ENCODE measurements at places on chromosomes 1 and 21.

DNA sequence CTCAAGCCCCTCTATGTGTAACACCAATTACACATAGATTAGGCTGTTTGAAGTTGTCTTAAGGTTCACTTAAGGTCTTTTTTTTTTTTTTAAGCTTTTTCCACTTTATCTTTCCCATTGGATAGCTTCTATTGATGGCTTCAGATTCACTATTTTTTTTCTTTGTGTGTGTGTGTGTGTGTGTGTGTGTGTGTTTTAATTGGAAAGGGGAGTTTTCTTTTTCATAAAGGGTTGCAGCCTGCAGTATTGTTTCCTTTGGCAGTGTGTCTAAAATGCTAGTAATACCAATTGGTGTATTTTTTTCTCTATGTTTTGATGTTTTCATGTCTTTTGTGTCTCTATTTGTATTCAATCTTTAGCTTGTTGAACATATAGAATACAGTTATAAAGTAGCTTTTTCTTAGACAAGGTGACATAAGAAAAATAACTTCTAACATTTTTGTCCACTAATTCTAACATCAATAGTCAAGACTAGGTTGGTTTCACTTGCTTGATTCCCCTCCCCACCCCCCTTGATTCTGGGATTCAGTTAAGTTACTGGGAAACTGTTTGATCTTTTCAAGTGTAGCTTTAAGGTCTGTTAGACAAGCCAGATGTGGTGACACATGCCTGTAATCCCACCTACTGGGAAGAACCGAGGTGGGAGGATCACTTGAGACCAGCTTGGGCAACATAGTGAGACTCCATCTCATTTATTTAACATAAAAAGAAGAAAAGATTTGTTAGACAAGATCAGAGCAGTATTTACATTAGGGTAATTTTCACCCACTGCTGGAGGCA lies 21.4 kb downstream of the PRRC2C start:
- no peak for DNase-seq

- no peak for DNase-seq
Measured at GRCh38 chr1:84298684-84299535, 2.6 kb upstream of the SAMD13 start.

DNA sequence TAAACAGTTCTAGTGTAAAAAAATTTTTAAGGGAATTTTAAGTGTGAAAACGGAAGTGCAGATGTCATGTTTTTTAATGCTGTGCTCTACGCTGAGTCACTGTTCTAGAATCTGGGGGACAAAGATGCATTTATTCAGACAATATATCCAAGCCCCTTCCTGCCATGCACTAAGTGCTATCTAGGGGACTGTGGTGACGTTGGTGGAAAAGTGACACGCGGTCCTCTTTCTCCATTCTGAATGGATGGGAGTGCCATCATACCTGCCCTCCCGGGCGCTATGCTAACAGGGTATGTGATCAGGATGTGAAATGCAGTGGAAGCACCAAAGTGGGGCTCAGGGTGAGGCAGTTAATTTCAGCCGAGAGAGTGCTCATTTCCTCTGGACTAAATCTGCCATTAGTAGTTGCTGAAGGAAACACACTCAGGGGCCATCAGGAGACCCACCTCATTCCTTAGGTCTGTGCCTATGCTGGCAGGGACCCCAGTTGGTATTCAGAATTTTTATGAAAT lies 6.6 kb downstream of the C1orf226 start:
- DNase-seq = no peak

DNA sequence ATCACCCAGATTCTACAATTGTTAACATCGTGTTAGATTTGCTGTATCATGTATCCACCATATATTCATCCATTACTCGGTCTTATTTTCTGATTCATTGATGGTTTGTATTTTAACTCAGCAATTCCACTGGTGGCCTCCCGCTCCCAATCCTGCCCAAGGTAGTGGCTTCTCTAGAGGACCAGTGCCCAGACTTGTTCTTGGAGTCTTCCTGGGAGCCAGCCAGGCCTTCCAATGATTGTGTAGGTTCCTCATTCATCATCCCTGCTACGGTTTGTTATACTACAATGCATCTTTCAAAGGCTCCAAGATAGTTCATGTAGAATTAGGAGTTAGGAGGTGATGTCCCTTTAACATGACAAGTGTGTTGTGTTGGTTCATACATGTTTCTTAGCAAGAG lies 451.1 kb downstream of the SETD4 start:
- DNase-seq = no peak

- DNase-seq = no peak
Measured at GRCh38 chr1:83531521-83532309, 467.2 kb downstream of the TTLL7 start.

GRCh38 chr1:58283388-58284224 lies 262.9 kb downstream of the OMA1 start:
- DNase-seq = no peak

DNA sequence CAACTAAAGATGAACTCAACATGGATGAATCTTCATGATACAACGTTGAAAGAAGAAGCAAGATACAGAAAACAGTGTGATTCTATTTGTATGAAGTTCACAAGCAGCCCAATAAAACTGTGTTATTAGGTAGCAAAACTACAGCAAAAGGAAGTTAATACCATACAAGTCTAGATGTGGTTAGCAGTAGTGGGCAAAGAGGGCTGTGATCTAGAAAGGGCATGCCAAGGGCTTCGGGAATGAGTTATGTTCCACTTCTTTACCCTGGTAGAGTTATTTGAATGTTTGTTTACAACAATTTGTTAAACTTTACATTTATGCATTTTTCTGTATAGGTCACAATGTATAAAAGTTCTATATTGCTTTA lies 9.2 kb downstream of the TNFRSF9 start:
- DNase-seq = no peak

DNA sequence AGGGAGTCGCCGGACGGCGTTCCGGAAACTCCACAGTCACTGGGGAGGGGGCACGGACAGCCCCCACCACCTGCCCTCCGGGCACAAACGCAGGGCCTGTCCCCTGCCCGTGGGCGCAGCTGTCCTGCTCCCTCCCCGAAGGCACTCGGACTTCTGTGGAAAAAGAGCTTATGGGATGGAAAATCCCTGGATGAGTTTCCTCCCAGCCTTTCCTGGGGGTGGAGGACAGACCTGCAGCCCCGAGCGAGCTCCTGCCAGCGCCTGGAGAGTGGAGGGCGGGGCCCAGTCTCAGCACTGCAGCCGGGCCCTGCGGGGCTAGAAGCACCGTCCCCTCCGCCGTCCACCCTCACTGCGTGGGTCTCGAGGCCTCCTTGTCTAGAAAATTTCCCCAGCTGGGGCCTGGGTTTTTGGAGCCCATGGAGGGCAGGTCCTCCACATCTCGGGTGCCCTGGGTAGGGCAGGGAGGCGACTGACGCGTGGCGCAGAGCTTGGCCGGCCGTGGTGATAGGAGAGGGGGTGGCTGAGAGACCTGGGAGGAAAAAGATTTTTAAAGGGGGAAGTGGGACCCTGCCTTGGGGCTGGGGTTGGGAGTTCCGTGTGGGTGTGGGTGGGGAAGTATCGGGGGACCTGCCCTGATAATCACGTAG lies 6.4 kb upstream of the COL6A1 start:
- no peak for DNase-seq

- peak; percentile 13 for DNase-seq
Measured at GRCh38 chr1:56516539-56517252, 62.7 kb downstream of the PLPP3 start.

GRCh38 chr1:31694964-31695313 lies 8.9 kb downstream of the COL16A1 start:
- no peak for DNase-seq

DNA sequence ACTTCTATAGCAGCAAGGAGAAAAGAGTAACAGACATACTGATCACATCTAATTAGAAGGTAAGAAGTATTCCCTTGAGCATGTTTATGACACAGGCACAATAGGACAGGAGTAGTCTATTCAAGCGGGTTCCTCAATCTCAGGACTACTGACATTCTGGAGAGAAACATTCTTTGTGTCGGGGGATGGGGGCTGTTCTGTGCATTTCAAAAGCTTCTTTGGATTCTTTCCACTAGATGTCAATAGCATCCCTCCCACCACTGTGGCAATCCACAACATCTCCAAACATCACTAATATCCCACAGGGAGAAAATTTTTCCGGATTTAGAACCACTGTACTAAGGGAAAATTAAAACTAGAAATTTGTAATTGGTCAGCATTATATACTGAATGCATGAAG lies 56.9 kb downstream of the ADAMTS5 start:
- DNase-seq = no peak

- no peak for DNase-seq
Measured at GRCh38 chr1:96804648-96805047, 83.1 kb downstream of the PTBP2 start.

Data from GM04503 (cell line).